ENCODE measurements at places on chromosomes 13 and 19. TPM values are rescaled to one million over a fixed set of nuclear protein-coding genes. Genes with fewer than 3 reads are reported as not detected.
A peak's percentile ranks its signal among the peaks of the same experiment; 100 is the strongest.

GRCh38 chr13:31910633-31911032 is 120.9 kb upstream of the FRY start:
- no peak for DNase-seq

DNA sequence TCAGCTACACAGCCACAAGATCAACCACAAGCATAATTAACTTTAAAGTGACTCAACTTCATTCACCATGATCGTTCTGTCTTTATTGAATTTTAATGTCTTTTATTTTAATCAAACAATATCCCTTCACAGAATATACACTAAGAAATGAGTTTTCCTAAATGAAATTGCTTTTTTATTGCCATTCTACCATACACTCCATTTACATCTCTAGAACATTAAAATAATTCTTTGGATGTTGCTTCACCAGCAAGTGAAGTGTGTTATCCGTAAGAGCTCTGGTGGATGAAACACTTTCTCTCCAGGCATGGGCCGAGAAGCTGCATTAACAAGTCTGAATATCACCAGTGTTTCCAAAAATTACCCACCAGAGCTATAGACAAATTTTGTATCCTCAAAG is 789.2 kb downstream of the PCDH9 start:
- no peak for DNase-seq

GRCh38 chr13:46100191-46100815 is 4.5 kb downstream of the CPB2 start:
- DNase-seq = peak; percentile 35

DNA sequence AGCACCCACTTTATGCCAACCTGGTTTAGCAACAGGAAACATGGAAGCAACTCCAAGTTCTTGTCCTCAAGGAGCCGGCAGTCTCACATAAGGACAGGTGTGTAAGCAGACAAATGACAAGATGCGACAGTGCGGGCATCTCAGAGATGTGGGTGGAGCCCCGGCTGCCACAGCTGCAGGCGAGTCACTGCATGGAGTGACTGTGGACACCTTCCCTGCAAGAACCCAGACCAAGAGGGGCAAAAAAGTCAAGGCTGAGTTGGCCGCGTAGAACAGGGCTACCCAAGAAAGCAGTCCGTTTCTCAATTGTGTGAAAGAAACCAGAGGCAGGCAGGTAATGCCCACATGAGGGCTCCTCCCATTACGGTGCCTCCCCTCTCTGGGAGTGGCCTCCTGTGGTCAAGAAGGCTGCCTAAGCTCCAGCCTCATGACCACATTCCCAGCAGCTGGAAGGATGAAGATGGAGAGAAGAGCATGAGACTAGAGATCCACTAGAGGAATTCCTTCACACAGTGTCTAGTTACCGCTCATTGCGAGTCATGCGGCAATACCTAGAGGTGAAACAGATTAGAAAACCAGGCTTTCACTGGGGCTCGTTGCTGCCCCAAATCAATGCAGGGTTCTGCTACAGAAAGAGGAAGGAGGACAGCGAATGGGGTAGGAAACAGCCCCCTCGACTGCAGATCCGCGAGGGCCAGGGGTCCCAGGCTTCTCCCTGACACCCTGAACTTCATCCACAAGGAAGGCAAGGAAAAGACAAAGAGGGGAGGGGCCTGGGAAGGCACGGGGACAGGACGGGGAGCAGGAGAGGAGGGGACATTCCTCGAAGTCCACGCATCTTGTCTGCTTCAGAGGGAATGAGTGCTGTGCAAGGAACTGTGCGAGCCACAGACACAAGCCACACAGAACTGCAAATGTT is 80.2 kb downstream of the SPACA7 start:
- no peak for DNase-seq

GRCh38 chr13:94480672-94481145 is 1.2 kb upstream of the DCT start:
- DNase-seq = peak; percentile 29

GRCh38 chr19:55368701-55369563 is 1.3 kb downstream of the IL11 start:
- peak; percentile 46 for DNase-seq

Gene SIAH3
- not detected for total RNA-seq

Gene CPB2
- not detected for total RNA-seq
